Activated T-helper 1 cell treated with anti-CD3 and anti-CD28 coated beads, Interleukin-12 subunit alpha, Interleukin-12 subunit beta, Interleukin-2, Interleukin-4 antibody, amounts not matched to agents 30 ng/mL and 10 ng/mL and 1 ng/mL, durations not matched to agents 14 hours and 24 hours and 36 hours (primary cell): ENCODE measurements at places on chromosomes 13 and 19.

DNA sequence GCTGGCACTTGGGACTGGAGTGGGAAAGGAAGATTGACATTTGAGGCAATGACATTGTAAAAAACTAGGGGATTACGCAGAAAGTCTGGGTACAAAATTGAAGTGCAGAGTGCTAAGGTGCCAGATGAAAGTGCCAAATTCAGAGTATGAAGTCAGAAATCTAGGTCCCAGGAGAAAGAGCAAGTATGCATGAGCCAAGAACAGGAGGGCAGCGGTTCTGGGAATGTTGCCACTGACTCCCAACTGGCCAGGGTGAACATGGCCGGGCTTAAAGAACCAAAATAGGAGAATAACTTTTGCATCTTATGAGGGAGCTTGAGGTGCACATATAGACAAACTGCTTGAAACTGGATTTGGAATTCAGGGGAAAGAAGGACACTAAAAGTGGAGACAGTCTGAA lies 495.8 kb upstream of the KLF12 start:
- no peaks in the 10 kb centered on the region for H3K27me3 ChIP-seq
- no peak overlapping the region for H3K27ac ChIP-seq
- no peaks in the 10 kb centered on the region for H3K4me1 ChIP-seq
- no peak overlapping the region for H3K4me3 ChIP-seq

- peaks cover 2% of the 10 kb centered on the region for H3K27me3 ChIP-seq
- peaks cover 33% of the 10 kb centered on the region for H3K4me1 ChIP-seq
- no peak overlapping the region for H3K4me3 ChIP-seq
- no peaks in the 10 kb centered on the region for H3K36me3 ChIP-seq
Observed at GRCh38 chr13:34152409-34152808, 334.5 kb downstream of the RFC3 start.

DNA sequence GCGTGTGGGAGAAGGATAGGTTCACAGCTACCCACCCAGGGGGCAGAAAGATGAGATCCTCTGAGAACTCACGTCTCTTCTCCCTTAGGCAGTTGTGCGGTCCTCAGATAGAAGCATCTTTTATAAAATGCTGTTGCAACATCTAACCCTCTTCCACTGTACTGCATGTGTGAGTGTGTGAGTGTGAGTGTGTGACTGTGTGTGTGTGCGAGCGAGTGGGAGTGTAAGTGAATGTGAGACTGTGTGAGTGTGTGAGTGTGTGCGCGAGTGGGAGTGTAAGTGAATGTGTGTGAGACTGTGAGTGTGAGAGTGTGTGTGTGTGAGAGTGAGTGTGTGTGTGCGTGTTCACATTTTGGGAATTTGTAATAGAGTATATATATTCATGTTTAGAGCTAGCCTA lies 55.6 kb upstream of the F7 start:
- H3K27ac ChIP-seq, result no peak overlapping the region
- H3K36me3 ChIP-seq, result no peaks in the 10 kb centered on the region
- H3K4me3 ChIP-seq, result no peak overlapping the region
- H3K27me3 ChIP-seq, result no peaks in the 10 kb centered on the region
- no peaks in the 10 kb centered on the region for H3K4me1 ChIP-seq
- DNase-seq, result no peak

DNA sequence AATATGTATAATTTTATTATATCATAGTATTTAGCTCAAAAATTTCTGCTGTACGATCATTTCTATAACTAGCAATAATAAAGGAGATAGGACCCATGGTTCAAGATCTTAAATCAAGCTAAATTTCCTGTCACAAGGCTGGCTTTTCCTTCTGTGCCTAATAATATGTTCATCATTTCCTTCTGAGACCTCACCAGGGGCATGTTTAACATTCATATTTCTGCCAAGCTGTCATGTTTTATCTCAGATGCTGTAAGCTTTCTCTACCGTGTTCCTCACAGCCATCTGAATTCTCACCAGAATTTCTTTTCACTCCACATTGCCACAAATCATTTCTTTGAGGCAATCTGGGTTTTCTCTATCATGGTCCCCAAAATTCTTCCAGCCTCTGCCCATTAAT lies 482.3 kb upstream of the SGCG start:
- no peak overlapping the region for H3K4me3 ChIP-seq
- H3K4me1 ChIP-seq, result no peaks in the 10 kb centered on the region
- no peaks in the 10 kb centered on the region for H3K36me3 ChIP-seq
- H3K27ac ChIP-seq, result no peak overlapping the region
- DNase-seq, result no peak

DNA sequence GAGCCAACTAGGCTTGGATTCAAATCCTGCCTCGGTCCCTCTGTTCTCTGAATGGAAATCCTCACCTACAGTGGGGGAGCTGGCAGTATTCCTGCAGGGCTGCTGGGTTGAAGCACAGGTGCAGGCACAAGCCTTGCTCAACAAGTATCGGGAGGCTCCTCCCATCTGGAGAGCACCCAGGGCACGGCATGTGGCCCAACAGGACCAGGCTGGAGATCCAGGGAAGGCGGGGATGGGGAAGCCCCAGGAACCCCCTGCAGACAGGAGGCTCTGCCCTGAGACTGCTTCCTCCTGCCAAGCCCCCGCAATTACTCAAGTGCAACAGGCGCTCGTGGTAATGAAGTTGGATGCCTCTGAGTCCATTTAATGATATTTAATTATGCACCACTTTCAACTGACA lies 128.0 kb upstream of the VSTM2B start:
- H3K36me3 ChIP-seq, result no peaks in the 10 kb centered on the region
- no peaks in the 10 kb centered on the region for H3K4me1 ChIP-seq
- DNase-seq, result no peak
- no peak overlapping the region for H3K4me3 ChIP-seq

- no peaks in the 10 kb centered on the region for H3K4me1 ChIP-seq
- DNase-seq, result no peak
- H3K36me3 ChIP-seq, result no peaks in the 10 kb centered on the region
Observed at GRCh38 chr19:31271306-31271911, 77.8 kb downstream of the TSHZ3 start.

DNA sequence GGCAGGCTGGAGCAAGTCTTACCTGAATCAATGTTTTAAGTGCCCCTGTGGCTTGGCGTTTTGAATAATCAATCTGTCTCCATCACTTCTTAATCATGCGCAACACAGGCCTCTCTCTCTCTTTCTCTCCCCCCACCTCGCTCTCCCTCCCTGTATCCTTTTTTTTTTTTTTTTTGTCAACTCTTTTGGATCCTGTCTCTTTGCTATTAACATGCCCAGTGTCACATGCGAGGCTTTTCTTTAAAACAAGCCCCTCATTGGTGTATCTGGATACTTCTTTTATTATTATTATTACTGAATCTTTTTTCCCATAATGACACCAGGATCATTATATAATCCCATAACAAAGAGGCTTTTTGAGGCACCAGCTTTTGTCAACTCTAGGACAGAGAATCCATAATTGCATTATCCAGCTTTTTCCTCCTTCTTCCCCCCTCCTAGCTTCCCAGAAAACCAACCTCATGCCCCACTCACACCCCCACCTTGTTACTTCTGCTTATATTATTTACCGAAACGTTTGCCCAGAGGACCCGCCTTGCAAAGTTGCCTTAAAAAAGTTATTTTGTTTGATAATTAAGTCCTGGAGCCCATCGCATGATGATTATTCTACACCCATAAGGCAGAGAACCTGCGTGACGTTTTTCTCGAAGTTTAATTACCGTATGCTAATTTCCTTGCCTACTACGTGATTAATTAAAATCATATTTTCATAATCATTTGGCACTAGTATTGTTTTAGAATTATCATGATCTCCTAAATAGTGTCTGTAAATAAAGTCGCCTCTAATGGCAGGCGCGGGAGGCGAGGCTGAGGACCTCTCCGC lies 148.1 kb upstream of the ZNF536 start:
- peaks cover 62% of the 10 kb centered on the region for H3K27me3 ChIP-seq
- peaks cover 7% of the 10 kb centered on the region for H3K36me3 ChIP-seq
- peak overlapping the region; percentile 64 for H3K27ac ChIP-seq
- no peak for DNase-seq
- peaks cover 20% of the 10 kb centered on the region for H3K4me1 ChIP-seq

GRCh38 chr19:12639901-12640613 lies 26.5 kb downstream of the MAN2B1 start:
- peaks cover 13% of the 10 kb centered on the region for H3K4me1 ChIP-seq
- peaks cover 23% of the 10 kb centered on the region for H3K36me3 ChIP-seq

- no peaks in the 10 kb centered on the region for H3K36me3 ChIP-seq
- H3K27me3 ChIP-seq, result no peaks in the 10 kb centered on the region
- no peak for DNase-seq
- H3K4me3 ChIP-seq, result no peak overlapping the region
Observed at GRCh38 chr13:75651013-75651412, 14.9 kb downstream of the LMO7 start.

DNA sequence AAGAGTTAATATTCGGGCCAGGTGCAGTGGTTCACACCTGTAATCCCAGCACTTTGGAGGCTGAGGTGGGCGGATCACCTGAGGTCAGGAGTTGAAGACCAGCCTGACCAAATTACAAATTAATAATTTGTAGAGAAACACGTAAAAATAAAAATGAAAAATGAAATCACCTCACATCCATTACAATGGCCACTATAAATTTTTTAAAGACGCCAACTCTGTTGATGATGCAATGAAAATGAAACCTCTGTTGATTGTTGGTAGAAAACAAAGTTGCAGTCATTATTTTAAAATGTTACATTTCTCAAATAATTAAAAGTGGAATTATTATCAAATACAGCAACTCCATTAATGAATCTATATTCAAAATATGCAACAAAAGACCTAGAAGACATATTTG lies 26.8 kb downstream of the ZNF100 start:
- H3K4me1 ChIP-seq, result no peaks in the 10 kb centered on the region
- no peak overlapping the region for H3K27ac ChIP-seq
- peaks cover 61% of the 10 kb centered on the region for H3K36me3 ChIP-seq
- no peaks in the 10 kb centered on the region for H3K27me3 ChIP-seq
- H3K4me3 ChIP-seq, result no peak overlapping the region
- no peak for DNase-seq

GRCh38 chr19:4624733-4625362 lies 14.5 kb upstream of the TNFAIP8L1 start:
- no peaks in the 10 kb centered on the region for H3K4me1 ChIP-seq
- DNase-seq, result no peak
- no peaks in the 10 kb centered on the region for H3K36me3 ChIP-seq
- H3K27me3 ChIP-seq, result no peaks in the 10 kb centered on the region
- no peak overlapping the region for H3K27ac ChIP-seq

- no peaks in the 10 kb centered on the region for H3K4me1 ChIP-seq
- H3K27me3 ChIP-seq, result peaks cover 6% of the 10 kb centered on the region
- no peak for DNase-seq
- H3K27ac ChIP-seq, result no peak overlapping the region
- H3K4me3 ChIP-seq, result no peak overlapping the region
Observed at GRCh38 chr19:35915443-35915842, 7.3 kb upstream of the TYROBP start.

GRCh38 chr19:19329126-19329525 lies 8.5 kb downstream of the MAU2 start:
- H3K27ac ChIP-seq, result peak overlapping the region; percentile 74
- peak overlapping the region; percentile 31 for H3K4me3 ChIP-seq
- H3K36me3 ChIP-seq, result peaks cover 32% of the 10 kb centered on the region
- peaks cover 30% of the 10 kb centered on the region for H3K4me1 ChIP-seq

DNA sequence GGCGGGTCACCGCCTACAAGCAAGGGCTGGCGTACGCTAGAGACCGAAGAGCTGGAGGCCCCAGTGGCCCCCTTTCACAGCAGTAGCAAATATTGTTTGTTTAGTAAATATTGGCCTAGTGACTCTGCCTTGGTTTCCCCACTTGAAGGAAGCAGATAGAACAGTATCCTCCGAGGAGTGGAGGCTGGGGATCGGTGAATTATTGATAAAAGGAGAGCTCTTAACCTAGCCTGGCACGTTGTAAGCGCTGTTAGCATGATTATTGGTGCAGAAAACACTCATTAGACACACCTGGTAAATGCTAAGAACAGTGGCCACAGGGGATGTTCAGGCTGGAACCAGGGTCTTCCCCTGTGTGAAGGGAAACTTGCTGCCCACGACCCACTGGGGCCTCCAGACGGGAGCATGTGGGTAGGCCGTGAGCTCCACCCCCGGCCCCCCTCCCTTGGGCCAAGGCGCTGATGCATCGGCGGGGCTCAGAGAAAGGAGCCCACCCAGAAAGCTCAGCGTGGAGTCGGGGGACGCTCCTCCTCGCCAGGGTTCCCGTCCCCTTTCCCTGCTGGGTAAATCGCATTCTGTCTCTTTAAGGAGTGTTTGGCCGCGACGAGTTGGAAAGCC lies 2.3 kb downstream of the IER2 start:
- H3K36me3 ChIP-seq, result peaks cover 22% of the 10 kb centered on the region
- H3K27ac ChIP-seq, result peak overlapping the region; percentile 99
- H3K4me3 ChIP-seq, result peak overlapping the region; percentile 95

- DNase-seq, result no peak
- no peaks in the 10 kb centered on the region for H3K36me3 ChIP-seq
- no peaks in the 10 kb centered on the region for H3K4me1 ChIP-seq
- no peak overlapping the region for H3K27ac ChIP-seq
- H3K27me3 ChIP-seq, result no peaks in the 10 kb centered on the region
- H3K4me3 ChIP-seq, result no peak overlapping the region
Observed at GRCh38 chr19:14830702-14831101, 4.3 kb downstream of the OR7A5 start.

DNA sequence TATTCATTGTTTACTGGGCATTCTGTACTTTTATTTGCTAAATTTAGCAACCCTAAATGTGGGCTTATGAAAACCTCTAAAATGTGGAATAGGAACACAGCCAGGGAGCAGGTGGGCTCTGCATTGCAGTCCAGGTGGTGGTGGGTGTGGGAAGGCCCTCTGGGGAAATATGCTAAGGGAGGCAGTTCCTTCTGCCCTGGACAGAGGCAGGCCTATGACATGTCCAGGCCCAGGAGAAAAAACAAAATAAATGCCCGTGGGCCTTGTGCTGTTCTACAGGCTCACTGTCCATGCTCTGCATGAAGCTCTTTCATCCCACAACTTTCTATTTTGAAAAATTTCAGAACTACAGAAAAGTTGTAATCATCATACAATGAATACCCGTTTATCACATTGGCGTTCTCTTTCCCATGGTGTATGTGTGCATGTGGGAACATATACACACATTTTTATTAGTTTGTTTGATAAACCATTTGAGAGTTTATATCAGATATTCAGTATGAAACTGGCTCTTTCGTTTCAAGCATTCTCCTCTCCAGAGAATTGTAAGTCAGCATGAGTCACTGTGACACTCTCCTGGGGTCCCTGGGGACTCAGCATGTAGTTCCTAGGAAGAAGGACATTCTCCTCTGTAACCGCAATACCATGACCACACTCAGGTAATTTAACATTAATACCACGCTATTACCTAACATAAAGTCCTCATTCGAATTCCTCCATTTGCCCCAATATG lies 505.3 kb downstream of the COG6 start:
- H3K27ac ChIP-seq, result no peak overlapping the region
- H3K4me3 ChIP-seq, result no peak overlapping the region
- no peak for DNase-seq
- H3K27me3 ChIP-seq, result peaks cover 4% of the 10 kb centered on the region
- no peaks in the 10 kb centered on the region for H3K36me3 ChIP-seq
- peaks cover 14% of the 10 kb centered on the region for H3K4me1 ChIP-seq
